ENCODE measurements at places on chromosomes 3 and 15. TPM values are rescaled to one million over a fixed set of nuclear protein-coding genes. Genes with fewer than 3 reads are reported as not detected.

- H3K27ac ChIP-seq: no peak overlapping the region
- H3K27me3 ChIP-seq: no peaks in the 10 kb centered on the region
- no peak for DNase-seq
- H3K4me1 ChIP-seq: peaks cover 12% of the 10 kb centered on the region
- no peak overlapping the region for H3K4me3 ChIP-seq
Measured at GRCh38 chr3:123640740-123641462, 56.0 kb upstream of the HACD2 start.

- H3K4me1 ChIP-seq: no peaks in the 10 kb centered on the region
- no peak for DNase-seq
- H3K4me3 ChIP-seq: no peak overlapping the region
- H3K36me3 ChIP-seq: no peaks in the 10 kb centered on the region
Measured at GRCh38 chr3:78873641-78874040, 894.2 kb downstream of the ROBO1 start.

DNA sequence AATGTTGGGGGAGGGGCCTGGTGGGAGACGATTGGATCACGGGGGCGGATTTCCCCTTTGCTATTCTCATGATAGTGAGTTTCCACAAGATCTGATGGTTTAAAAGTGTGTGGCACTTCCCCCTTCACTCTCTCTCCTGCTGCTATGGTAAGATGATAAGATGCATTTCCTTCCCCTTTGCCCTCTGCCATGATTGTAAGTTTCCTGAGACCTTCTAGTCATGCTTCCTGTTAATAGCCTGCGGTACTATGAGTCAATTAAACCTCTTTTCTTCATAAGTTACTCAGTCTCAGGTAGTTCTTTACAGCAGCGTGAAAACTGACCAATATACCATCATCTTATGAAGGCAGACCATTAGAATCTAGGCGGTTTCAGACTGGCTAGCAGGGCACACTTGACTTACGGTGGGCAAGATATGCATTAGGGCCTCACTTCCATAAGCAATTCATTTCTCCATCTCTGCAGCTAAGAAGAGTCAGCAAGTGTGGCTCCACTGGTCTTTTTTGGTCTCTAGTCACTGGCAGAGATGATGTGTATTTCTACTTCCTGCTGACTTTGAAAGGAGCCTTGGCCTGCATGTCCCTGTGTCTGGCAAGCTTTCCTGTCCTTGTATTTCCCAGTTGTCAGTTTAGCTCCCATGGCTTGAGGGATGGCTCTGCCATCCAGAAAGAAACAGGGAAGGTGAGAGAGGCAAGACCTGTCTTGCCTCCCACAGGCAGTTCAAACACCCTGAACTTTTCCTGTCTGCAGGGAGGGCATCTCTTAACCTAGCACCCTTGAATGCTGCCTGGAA, 109.0 kb upstream of the ADAMTS9 start:
- H3K36me3 ChIP-seq: no peaks in the 10 kb centered on the region
- no peaks in the 10 kb centered on the region for H3K27me3 ChIP-seq
- H3K27ac ChIP-seq: no peak overlapping the region

GOLGA6L10 gene
- total RNA-seq: 4.0 TPM

GRCh38 chr3:156236556-156237260, 116.3 kb downstream of the KCNAB1 start:
- no peak overlapping the region for H3K4me3 ChIP-seq
- peaks cover 1% of the 10 kb centered on the region for H3K27me3 ChIP-seq
- H3K27ac ChIP-seq: no peak overlapping the region
- H3K36me3 ChIP-seq: no peaks in the 10 kb centered on the region
- DNase-seq: no peak

- no peaks in the 10 kb centered on the region for H3K27me3 ChIP-seq
- H3K27ac ChIP-seq: no peak overlapping the region
- peaks cover 9% of the 10 kb centered on the region for H3K4me1 ChIP-seq
- DNase-seq: no peak
- H3K36me3 ChIP-seq: no peaks in the 10 kb centered on the region
Measured at GRCh38 chr3:168544097-168544957, 448.6 kb upstream of the GOLIM4 start.

- no peak overlapping the region for H3K4me3 ChIP-seq
- no peaks in the 10 kb centered on the region for H3K4me1 ChIP-seq
- DNase-seq: no peak
Measured at GRCh38 chr3:61354604-61355003, 103.4 kb upstream of the FHIT start.

NEK10 gene
- total RNA-seq: 0.84 TPM

- no peaks in the 10 kb centered on the region for H3K27me3 ChIP-seq
- no peak for DNase-seq
- H3K4me1 ChIP-seq: peaks cover 5% of the 10 kb centered on the region
- H3K27ac ChIP-seq: no peak overlapping the region
- H3K4me3 ChIP-seq: no peak overlapping the region
- H3K36me3 ChIP-seq: no peaks in the 10 kb centered on the region
Measured at GRCh38 chr15:61090386-61091288, 138.5 kb downstream of the RORA start.

Measured in H1 (cell line).